Aorta (tissue), 5 donors: ENCODE measurements at places on chromosomes 5 and 9. TPM values are rescaled to one million over a fixed set of nuclear protein-coding genes. Genes with fewer than 3 reads are reported as not detected.

- H3K27ac ChIP-seq = no peak overlapping the region
- no peak overlapping the region for H3K4me3 ChIP-seq
- H3K27me3 ChIP-seq = no peaks in the 10 kb centered on the region
- DNase-seq = no peak
Observed at GRCh38 chr5:131998431-131999040, 12.9 kb downstream of the ACSL6 start.

GRCh38 chr5:1800472-1801221 is 560 bp upstream of the NDUFS6 start:
- peak overlapping the region; percentile 71 for H3K4me3 ChIP-seq
- H3K27me3 ChIP-seq = no peaks in the 10 kb centered on the region
- H3K27ac ChIP-seq = no peak overlapping the region
- no peaks in the 10 kb centered on the region for H3K36me3 ChIP-seq

- DNase-seq = no peak
- H3K27me3 ChIP-seq = no peaks in the 10 kb centered on the region
- H3K4me1 ChIP-seq = no peaks in the 10 kb centered on the region
- H3K27ac ChIP-seq = no peak overlapping the region
Observed at GRCh38 chr5:133977161-133977787, 8.8 kb upstream of the C5orf15 start.

DNA sequence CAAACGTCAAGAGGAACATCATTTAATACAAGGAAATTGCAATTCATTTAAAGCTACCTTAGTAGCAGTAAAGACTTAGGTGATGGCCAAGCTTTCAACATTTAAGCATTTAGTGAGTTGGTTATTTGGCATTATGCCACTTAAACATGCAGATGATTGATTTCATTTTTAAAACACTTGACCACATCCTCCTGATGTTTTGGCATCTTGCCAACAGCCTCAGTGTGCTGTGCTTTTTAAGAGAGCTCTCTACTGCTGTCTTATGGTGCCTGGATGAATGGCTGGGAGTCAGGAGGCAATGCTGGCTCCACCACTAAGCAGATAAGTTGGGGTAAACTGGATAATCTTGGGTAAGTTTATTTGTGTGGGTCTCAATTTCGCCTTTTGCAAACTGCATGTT is 364.5 kb downstream of the MAN2A1 start:
- no peaks in the 10 kb centered on the region for H3K4me1 ChIP-seq
- H3K27ac ChIP-seq = no peak overlapping the region
- no peaks in the 10 kb centered on the region for H3K27me3 ChIP-seq
- H3K4me3 ChIP-seq = no peak overlapping the region
- DNase-seq = no peak

DNA sequence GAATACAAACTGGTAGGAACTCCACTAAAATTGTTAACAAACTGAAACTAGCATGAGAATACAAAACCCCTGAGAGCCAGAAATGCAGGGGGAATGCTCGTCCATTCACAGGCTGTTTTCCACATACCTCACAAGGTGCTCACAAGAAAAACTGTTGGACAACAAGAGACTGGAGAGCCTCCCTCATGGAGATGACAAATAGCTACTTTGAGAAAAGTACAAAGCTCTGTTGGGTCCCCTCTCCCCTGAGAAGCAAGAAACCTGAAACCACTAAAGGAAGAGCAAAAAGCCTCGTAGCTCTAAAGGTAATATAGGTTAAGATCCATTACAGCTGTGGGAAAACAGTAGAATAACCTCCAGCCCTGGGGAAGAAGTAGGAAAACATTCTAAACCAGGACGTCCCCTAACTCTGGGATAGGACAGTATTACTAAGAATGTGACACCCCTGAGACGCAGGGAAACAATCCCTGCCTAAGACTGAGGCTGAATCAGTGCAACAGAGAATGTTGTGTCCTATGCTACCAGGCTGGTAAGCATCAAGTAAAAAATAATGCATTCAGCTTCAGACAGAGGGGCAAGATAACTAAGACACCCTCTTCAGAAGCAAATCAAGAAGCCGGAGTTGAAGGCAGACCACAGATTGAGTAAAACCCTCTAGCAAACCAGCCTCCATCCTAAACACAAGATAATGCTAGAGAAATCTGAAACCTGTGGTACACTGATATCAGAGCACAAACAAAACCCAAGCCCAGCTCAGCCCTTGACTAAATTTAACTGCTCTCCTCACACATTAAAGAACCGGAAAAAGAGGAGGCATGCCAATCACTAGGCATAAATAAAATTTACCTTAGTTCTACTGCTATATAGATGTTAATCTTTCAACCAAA is 160.2 kb downstream of the SSBP2 start:
- no peaks in the 10 kb centered on the region for H3K36me3 ChIP-seq
- no peak overlapping the region for H3K4me3 ChIP-seq
- H3K27me3 ChIP-seq = no peaks in the 10 kb centered on the region
- H3K27ac ChIP-seq = no peak overlapping the region
- no peaks in the 10 kb centered on the region for H3K4me1 ChIP-seq

Gene SLC34A3
- total RNA-seq = not detected

Gene KCNMB1
- total RNA-seq = 63.3 TPM

Gene IL5
- not detected for total RNA-seq

Gene BARHL1
- not detected for total RNA-seq
